ENCODE measurements at places on chromosomes 2 and 18.

GRCh38 chr2:120852200-120852815, 116.6 kb downstream of the GLI2 start:
- no peak for DNase-seq

GRCh38 chr2:29700560-29700959, 220.8 kb downstream of the ALK start:
- DNase-seq: no peak

DNA sequence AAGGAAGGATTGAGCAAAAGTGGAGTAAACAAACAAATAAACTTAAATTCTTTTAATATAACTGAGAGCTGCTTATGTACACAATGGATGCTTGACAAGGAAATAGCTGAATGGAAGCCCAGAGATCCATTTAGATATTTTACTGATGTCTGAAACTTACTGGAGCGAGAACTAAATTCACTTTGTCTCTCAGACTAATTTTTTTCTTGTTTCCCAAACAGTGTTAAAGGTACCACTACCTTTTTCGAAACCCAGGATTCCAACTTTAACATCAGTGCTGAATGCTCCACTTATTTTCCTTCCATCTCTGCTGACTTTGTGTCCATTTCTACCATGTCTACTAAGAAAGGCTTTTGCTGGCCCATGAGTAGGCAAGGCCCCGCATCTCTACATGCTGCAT, 4.0 kb downstream of the EFEMP1 start:
- DNase-seq: no peak

DNA sequence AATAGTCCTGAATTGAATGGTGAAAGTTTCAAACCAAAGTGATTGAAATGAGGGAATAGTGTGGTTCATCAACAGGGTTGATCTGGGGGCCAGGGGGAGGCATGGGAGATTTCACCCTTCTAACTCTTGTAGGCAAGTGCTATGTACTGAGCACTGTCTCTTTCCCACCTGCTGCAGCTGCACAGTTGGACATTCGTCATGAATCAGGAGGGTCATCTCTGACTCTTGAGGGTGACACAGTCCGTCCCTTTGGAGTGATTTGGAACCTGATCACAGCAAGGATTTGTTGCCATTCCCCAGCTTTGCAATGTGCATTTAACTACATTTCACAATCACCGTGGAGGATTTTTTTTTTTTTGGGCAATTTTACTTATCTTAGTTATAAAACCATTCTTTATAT, 224.6 kb downstream of the PHLPP1 start:
- no peak for DNase-seq
